ENCODE measurements at places on chromosomes 7 and 10.

DNA sequence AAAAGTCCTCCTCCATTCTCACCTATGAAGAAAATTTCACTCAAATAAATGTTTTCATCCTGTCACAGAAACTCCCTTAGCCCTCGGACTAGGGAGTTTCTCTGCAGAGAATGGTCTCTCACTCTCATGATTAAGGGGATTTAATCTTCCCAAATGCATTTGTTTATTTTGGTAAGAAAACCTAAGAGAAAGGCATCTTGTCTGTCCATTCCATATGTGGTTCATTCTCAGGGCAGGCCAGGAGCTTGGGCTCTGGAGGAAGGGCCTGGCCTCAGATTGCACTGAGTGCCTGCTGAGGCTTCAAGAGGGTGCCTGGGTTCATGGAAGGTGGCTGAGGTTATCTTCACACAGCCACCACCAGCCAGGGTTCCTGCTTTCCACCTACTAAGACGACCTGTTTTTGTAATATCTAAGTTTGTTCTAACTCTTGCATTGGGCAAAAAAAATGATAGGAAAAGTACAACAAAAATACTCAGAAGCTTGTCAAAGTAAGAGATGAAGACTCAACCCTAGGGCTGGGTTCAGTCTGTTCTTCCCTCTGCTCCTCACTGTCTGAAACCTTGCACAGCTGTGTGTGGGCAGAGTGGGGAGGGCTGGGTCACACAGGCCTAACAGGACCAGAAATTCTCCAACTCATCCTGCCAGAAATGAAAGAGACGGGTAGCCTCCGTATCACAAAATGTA lies 186.7 kb downstream of the CXCL12 start:
- no peak for DNase-seq

DNA sequence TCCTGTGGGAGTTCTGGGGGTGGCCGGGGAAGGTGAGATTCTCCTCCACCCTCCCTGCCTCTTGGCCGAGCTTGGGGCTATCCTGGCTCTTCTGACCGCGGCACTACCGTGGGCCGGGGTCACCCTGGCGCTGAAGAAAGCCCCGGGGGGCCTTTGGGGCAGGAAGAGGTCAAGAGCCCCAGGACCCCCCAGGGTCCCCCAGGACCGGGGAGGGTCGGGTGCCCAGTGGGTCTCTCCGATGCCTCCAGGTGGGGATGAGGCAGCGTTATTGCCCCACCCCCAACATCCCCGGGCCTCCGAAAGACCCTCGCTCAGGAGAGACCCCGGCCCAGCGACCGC lies 439 bp upstream of the KNDC1 start:
- no peak for DNase-seq

DNA sequence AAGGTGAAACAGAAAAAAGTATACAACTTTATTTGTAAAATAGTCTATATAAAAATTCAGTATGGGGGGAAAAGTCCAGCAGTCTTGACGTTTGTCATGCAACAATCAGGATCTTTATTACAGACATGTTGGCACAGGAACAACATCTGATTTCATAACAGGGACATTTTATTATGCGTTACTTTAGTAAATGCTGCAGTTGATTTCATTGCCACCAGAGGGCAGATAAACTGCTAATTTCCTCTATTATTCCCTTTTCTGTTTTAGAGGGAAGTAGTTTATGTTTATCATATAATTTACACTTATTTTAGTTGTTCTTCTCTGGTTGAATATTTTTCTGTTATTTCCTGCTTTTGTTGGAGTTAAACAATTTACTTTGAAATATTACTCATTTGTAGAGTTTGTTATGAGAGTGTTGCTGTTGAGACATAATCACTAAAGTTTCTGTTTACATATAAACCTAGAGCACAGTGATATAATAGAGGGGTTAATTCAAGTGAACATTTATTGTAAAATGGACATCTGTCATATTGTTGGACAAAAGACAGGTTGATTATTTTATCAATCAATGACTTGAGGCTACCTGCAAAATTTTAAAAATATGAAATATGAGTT lies 3.3 kb downstream of the PLXDC2 start:
- peak; percentile 55 for DNase-seq

- peak; percentile 21 for DNase-seq
Measured at GRCh38 chr7:108054537-108054936, 51.6 kb upstream of the LAMB1 start.

DNA sequence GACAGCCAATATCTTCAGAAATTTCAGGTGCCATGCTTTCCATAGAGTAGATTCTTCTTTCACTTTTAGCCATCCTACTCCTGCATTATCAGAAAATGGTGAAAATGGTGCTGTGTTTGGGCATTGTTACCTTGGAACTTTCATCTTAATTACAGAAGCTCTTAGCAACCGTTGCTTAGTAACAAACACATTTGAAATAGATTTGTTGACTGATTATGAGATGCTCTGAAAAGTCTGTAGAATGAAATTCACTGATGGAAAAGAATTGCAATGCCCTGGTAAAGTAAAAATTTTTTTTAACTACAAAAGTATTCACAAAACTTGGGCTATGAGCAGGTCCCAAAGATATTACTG lies 249.3 kb upstream of the NEBL start:
- DNase-seq = no peak

- DNase-seq = no peak
Measured at GRCh38 chr7:6442114-6442513, 5.6 kb downstream of the DAGLB start.

All from kidney tubule cell (primary cell).